Right lobe of liver (tissue), 6 donors: ENCODE measurements at places on chromosomes 13 and 19. TPM values are rescaled to one million over a fixed set of nuclear protein-coding genes. Genes with fewer than 3 reads are reported as not detected.

TIMM29 gene
- total RNA-seq = 10.2 TPM

RASGRP4 gene
- total RNA-seq = 0.77 TPM

F10 gene
- total RNA-seq = 133 TPM

KCNC3 gene
- 3.0 TPM for total RNA-seq

KISS1R gene
- total RNA-seq = not detected

LGALS4 gene
- total RNA-seq = 376 TPM

KLC3 gene
- total RNA-seq = 0.22 TPM

ZNF470 gene
- total RNA-seq = 1.2 TPM

ACP5 gene
- 28.5 TPM for total RNA-seq

B3GNT3 gene
- total RNA-seq = 13.6 TPM

DACT3 gene
- total RNA-seq = 0.68 TPM

ERICH6B gene
- total RNA-seq = not detected

DNA sequence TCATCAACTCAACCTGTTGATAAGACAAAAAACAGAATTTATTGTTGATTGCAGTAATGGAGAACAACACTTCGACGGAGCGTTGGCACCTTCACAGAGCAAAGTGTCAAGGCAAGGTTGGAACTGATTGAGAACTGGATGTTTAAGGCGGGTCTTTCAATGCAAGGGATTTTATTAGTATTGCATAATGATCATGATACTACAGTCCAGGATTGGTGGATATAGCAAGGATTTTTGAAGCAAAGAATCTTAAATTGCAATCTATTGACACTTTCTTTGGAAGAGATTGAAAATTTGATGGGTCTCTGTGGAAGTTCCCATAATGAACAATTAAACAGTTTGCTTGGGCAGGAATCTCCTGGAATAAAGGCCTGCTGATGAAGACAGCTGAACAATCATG, 632 bp upstream of the ZNF235 start:
- no peak for DNase-seq

DNA sequence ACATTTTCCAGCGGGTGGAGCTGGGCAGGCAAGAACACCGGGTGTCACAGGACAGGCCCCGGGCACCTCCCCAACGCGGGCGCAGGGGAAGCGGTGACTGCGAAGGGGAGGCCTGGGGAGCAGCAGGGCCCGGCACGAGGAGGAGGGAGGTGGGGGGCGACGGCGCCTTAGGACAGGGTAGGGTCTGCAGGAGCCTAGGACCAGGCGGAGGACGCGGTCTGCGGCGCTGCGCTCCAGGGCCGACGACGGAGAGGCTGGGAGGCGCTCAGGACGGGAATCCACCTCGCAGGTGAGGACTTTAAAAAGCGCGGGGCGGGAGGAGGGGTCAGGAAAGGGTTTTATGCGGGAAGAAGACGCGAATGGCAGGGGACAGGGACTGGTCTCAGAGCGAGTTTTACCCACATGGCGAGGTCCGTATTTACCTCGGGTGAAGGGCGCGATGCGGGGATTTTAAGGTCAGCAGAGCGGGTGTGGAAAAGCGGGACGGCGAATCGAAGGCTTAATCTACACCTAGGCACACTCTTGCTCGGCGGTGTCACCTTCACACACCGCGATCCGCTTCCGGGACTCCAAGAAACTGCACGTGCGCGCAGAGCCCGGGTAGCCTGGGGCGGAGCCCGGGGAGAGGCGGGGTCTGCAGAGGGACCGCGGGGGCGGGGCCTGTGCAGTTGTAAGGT, 13.5 kb downstream of the ERVV-2 start:
- DNase-seq = no peak

DNA sequence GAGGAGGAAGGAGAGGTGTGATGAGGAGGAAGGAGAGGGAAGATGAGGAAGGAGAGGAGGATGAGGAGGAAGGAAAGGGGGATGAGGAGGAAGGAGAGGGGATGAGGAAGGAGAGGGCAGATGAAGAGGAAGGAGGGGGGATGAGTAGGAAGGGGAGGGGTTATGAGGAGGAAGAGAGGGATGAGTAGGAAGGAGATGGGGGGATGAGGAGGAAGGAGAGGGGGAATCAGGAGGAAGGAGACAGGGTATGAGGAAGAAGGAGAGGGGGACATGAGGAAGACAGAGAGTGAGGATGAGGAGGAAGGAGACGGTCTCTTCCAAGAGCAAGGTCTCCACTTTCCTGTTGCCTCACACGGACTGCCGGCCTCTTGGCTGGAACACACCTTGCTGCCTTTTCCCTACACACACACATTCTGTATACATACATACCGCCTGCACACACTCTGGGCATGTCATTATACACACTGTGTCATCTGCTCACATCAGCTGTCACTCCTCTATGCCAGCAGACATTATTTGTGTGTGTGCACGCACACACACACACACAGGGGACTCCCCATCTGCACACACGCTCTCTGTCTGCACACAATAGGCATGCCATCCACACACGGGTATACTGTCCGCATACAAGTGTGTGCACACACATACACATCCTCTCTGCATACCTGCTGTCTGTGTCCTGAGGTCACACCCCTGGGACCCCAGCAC, 11.1 kb upstream of the VSTM2B start:
- DNase-seq = peak; percentile 8

- no peak for DNase-seq
These were observed 447.2 kb downstream of the GPC5 start for GRCh38 chr13:91845612-91846011.

- DNase-seq = no peak
These were observed 771.3 kb upstream of the ARGLU1 start for GRCh38 chr13:107339209-107339608.

DNA sequence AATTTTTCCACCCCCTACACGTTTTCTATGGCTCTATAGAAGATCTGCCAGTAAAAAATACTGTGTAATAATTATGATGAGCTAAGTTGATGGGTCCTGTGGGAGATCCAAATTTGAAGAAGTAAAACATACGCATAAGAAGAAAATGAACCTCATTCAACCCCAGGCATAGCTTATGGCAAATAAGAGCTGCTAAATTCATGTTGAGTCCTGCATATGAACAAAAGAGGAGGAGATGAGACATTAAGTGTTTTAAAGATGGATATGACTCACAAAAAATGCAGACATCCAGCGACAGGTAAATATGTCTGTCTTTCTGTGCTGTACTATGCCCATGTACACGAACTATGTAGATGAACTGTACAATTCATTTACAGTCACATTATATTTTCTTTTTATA, 101.9 kb downstream of the LIG4 start:
- no peak for DNase-seq

- no peak for DNase-seq
These were observed 204.9 kb downstream of the ZIC5 start for GRCh38 chr13:99766641-99767045.

DNA sequence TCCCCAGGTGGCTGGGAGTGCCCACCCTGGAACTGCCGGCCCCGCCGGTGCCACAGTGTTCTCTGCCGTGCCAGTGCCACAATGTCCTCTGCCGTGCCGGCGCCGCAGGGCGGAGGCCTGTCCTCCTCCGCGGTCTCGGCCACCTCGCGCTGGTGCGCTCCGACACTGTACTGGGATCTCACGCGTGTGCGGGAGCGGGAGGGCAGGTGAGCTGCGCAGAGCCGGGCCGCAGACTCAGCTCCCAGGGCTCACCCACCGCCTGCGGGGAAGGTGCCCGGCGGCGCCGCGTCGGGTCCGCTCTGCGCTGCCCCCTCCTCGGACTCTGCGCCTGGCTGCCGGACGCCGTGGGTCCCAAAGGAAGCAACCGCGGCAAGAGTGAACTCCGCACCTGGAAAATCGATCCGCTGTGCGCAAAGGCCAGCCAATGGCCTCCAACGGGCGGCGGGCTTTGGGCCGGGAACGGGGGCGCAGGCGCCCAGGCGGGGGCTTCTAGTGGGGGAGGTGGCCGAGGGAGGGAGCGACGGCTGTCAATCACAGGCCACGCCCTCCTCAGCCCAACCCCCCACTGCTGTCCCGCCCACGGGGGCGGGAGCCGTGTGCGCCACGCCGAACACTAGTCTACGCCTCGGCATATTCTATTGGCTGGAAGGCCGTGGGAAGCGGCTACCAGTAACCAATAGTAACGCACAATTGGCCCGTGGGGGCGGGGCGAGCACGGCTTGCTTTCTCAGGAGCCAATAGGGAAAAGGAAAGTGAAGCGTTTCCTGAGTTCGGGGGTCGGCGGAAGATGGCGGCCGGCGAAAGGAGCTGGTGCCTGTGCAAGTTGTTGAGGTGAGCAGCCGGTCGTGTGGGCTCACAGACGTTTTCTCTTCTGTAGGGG, at the start of gene ALG11:
Gene ALG11 (plus strand): TSS at position 767 of the 880 bp plus-strand sequence. CDS start 21 bp downstream, at position 788.
- DNase-seq = peak; percentile 99

DNA sequence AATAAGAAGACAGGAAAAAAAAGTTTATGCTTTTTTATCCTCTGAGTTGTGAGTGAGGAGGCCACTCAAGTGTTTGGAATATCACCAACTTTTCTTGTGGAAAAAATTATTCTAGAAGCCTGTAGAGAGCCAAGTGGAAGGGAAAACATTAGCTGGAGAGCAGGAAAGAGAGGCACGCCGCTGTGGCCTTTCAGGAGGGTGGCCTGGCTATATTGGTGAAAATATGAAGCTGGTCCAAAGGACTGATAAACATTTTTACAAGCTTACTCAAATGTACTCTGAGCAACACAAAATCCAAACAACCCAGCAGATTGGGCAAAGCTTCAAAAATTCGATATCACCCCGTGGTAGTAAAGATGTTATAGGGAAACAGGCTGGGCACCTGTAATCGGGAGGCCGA, 2.3 kb upstream of the EIF3G start:
- DNase-seq = no peak

DNA sequence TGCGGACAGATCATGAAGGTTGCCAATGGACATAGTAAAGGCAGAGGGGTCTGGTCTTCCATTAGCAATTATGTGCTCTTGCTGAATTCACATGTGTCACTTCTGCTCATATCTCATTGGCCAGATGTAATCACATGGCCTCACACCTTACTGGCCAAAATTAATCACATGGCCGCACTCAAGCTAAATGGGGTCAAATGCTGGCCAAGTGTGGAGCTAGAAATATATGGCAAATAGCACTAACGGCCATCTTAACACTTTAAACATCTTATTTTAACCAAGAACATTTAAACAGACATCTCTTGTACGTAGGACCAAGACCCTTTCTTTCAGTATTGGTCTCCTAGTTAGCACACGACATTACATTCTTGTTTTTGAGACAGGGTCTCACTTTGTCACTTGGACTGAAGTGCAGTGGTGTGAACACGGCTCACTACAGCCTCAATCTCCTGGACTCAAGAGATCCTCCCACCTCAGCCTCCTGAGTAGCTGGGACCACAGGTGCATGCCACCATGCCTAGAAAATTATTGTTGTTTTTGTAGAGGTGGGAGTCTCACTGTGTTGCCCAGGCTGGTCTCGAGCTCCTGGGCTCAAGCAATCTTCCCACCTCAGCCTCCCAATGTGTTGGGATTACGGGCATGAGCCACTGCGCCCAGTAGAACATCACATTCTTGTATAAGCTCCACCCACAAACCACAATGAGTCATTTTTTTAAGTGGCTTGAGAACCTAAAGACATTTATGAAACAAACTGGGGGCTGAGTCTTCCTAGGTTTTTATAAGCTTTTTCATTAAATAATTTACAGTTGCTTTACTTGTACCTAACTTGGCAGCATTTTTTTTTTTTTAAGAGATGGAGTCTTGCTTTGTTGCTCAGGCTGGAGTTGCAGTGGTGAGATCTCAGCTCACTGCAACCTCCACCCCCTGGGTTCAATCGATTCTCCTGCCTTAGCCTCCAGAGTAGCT, 2.9 kb upstream of the PTOV1 start:
- no peak for DNase-seq

DNA sequence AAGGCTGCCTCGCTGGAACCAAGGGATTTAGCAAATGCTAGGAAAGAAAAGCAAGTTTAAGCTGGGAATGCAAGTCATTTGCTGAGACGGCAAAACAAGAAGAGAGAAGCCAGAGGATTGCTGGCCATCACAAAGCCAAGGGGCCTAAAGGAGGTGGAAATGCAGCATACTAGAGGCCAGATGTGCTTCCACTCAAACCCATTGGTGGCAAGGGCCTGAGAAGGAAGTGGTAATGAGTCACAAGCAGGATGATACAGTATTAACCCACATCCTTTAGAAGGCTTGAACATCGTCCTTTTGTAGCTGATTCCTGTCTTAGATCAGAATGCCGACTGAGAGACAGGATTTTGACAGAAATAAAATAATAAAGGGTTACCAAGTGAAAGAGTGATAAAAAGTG, 68.2 kb downstream of the ITGBL1 start:
- no peak for DNase-seq

DNA sequence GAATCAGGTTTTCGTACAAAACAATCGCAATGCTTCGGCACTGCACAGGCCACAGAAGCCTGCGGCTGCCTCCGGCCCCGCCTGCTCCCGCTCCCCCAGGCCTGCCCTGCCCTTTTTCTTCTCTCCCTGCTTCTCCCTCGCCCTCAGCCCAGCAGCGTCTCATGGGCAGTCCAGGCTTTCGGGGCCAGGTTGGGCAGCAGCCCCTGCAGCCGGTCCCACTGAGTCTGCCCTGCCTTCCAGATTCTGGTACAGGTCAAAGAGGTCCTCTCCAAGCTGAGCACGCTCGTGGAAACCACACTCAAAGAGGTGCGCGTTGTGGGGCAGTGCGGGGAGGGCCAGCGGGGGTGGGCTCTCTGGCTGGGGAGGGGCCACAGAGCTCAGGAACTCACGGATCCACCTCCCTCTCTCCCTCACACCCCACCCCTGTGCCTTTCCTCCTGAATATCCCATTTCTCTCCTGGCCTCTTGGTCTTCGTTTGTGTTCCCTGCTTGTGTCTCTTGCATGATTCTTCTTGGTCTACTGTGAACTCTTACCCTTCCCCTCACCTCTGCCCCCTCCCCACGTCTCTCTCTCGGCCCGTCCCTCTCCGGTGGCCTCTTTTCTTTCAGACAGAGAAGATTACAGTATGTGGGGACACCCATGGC, 30.1 kb downstream of the CCDC8 start:
- DNase-seq = peak; percentile 40

DNA sequence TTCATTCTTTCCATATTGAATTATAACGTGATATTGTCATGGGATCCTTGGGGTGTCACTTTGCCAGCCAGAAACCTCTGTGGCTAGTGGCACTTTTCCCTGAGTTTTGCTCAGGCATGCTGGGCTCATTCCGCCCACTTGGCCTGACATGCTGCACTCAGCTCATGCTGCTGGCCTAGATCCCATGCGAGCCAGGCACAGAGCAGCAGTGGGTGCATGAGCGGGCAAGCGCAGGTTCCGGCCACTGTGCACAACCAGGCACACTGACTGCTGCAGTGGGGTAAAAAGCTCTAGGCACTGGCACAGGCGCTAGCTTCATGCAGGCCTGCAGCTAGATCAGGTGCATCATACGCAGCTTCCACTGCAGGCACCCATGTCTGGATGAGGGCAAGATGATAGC, 221.2 kb downstream of the MAB21L1 start:
- no peak for DNase-seq

GRCh38 chr13:114065141-114065925, 67.1 kb downstream of the RASA3 start:
- peak; percentile 81 for DNase-seq

- no peak for DNase-seq
These were observed 2.3 kb upstream of the N4BP2L1 start for GRCh38 chr13:32430018-32430747.

DNA sequence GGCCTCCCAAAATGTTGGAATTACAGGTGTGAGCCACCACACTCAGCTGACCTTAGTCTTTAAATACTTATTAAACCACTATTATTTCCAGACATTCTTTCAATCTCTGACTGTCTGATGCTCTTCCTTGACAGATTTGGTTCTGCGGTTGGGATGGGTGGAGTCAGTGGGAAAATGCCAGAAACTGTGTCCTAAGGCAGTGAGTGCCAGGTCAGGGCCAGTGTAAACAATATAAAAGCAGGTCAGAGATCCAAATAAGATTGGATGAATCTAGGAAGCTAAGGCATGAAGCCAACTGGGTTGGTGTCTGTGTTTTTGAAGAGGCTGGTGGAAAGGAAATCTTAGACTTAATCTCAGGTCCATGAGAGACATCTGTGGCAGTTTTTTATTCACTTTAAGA, 74.7 kb downstream of the KLF5 start:
- DNase-seq = no peak
